ENCODE measurements at places on chromosomes 13 and 19.

GRCh38 chr13:40916207-40916998 is 102.7 kb downstream of the ELF1 start:
- no peak for DNase-seq

GRCh38 chr19:8096071-8096470 is 43.5 kb downstream of the CCL25 start:
- DNase-seq = no peak

- DNase-seq = no peak
These were observed 14.3 kb upstream of the ILF3 start for GRCh38 chr19:10639836-10640235.

DNA sequence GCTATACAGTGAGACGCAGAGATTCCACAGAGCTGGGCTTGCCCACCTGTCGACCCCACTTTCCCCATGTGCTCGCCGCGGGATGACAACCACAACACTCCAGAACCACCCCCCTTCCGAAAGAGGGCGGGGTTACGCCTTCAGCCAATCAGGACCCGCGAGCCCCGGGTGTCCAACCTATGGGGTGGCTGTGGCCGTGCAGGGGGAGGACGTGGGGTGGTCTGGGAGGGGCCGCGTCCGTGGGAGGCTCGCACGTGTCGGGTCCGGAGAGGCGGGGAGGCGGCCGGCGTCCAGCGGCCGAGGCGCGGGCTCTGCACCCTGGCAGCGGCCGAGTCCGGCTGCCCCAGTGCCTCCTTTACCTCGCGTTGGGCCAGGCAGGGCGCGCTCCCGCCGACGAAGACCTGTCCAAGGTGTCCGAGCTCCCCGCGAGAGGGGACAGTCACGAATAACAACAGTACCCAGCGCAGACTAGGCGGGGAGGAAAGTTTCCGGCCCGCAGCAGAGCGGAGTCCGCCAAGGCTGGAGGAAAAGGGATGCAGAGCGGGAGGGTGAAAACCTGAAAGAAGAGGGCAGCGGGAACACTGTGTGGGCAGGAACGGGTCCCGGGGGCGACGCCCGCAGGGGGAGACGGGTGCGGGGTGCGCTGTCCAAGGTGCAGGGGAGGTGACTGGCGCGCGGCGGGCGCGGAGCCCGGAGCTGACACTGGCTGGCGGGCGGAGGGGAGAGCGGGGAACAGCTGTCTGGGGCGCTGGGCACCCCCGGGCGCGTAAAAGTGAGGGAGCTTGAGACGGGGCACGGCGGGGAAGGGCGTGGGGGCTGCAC is 911 bp downstream of the ENOX1 start:
- DNase-seq = peak; percentile 30

GRCh38 chr13:110161112-110161882 is 145.7 kb downstream of the COL4A1 start:
- DNase-seq = no peak

- DNase-seq = no peak
These were observed 201.5 kb upstream of the CSNK1A1L start for GRCh38 chr13:37306778-37307544.

DNA sequence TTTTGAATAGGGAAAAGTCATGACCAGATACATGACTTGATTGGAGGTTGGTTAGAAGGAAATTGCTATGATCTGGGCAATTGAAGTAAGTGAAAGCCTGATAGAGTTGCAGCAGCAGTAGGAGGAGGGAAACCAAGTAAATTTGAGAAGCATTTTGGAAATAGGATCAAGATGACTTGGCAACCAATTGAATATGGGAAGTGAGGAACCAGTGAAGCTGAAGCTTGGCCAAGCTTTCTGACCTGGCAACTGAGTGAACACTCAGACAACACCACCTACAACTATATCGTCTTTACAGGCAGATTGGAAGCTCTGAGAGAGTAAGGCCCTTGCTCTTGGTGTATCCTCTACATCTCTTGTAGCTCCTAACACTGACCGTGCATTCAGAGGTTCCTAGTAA is 16.2 kb upstream of the KATNAL1 start:
- no peak for DNase-seq

DNA sequence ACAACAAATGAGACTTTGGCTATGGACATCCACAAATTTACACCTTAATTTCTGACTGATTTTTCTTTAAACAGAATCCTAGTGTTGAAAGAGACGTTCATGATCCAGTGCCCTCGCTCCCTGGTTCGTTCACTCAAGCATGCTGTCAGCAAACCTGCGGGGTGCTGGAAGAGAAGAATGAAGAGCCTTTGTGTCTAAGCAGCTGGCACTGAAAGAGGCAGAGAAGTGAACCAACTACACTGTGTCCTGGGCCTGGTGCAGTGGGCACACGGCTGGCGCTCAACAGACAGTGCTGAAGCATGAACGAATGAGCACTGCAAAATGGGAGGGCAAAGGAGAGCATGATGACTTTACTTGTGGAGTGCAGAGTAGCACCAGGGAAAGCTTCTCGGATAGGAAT is 46.8 kb downstream of the MIPEP start:
- DNase-seq = no peak
